ENCODE measurements at places on chromosomes 6 and 20. TPM values are rescaled to one million over a fixed set of nuclear protein-coding genes. Genes with fewer than 3 reads are reported as not detected.

DNA sequence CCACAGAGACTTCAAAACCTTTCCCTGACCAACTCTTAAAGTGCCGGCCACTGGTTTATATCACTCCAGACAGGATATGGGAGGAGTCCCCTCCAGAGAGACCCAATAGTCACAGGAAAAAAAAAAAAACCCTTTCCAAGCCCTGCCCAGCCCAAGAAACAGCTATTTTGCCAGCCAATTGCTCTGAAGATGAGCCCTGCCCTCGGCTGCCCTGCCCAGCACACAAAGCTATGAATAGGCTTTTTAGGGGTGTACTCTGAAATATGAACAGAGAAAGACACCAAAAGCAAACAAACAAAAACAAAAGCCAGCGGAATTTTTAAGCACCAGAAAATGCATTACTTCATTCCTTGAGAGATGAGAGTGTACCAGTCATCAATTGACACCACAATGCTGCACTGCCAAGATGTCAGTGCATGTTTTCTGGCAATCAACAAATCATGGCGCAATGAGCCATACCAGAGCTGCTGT, 275.1 kb downstream of the C6orf118 start:
- DNase-seq, result no peak

- peak; percentile 68 for DNase-seq
These were observed 253.2 kb downstream of the SOX4 start for GRCh38 chr6:21846541-21847451.

GRCh38 chr6:13559251-13559650, 15.2 kb upstream of the SIRT5 start:
- no peak for DNase-seq

- DNase-seq, result peak; percentile 84
These were observed 174.1 kb downstream of the DOK5 start for GRCh38 chr20:54649511-54649962.

GRCh38 chr20:25313593-25313992, 65.7 kb downstream of the PYGB start:
- DNase-seq, result no peak

DNA sequence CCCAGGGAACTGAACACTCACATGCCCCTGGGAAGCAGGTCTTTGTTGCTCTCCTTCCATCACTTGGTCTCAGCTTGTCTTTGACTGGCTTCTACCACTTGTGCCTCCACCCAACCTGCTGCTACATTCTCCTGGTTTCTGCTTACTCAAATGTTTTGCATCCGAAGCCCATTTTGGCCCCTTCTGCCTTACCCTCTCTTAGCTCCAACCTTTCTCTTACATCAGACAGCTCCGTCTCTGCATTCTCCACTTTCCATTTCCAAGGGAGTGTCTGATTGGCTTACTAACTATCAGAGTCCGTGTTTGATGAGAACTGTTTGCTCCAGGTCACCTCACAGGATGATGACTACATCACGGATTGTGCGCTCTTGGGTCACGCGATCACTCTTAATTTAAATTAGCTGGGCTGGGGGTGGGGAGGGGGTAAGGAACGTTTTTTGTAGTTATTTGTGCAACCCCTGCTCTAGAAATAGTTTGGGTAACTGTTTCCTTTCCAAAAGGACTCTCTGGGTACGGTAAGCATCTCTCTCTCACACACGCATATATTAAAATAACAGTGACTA, 844 bp upstream of the ABRACL start:
- DNase-seq, result peak; percentile 75

DNA sequence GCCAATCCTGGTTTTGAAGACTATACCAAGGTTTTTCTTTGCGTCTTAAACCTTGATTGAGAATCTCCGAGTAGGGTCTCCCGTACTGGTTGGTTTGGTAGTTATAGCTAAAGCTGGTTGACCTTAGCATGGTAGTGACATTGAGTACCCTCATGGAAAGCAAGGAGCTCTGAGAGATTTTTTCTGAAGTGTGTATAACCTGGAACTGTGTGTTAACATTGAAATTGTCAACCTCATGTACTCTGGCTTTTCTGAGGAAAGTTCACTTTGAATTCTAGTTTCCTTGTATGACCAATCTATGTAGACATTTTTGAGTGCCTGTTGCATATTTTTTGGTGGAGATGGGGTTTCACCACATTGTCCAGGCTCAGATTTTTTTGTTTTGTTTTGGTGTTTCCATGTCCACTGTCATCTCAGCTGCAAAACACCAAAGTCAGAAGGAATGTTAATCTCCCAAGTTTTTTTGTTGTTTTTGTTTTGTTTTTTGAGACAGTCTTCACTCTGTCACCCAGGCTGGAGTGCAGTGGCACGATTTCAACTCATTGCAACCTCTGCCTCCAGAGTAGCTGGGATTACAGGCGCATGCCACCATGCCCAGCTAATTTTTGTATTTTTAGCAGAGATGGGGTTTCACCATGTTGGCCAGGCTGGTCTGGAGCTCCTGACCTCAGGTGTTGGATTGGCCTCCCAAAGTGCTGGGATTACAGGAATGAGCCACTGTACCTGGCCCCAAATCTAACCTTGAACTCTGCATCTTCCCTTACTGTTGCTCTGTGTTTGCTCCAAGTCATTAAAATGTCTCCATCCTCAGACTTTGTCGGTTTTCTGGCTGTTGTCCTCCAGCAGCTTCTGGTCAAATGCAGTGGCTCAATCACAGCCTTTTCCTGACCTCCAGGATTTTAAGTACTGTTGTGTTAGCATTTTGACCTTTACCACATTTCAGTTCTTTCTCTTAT, 4.3 kb downstream of the RPS12 start:
- no peak for DNase-seq

ZNF391 gene
- total RNA-seq, result 4.3 TPM

PRELID3B gene
- total RNA-seq, result 196 TPM

DNA sequence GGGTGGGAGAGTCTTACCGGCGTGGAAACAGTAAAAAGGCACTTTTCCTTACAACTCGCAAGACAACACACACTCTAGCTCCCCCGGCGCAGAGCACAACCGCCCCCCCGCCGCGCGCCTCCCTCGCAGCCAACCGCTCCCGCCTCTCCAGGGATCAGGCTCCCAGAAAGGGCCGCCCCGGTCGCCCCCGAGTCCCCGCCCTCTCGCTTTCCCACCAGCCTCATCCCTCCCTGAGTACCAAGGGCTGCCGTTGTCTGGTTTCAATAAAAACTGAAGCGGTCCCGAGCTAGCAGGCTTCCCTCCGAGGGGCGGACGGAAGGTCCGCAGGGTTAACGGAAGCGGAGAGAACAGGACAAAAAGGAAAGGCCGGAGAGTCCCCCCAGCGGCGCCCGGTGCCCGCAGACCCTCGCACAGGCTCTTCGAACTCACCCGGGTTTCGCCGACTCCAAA, 804 bp downstream of the ELOVL5 start:
- peak; percentile 74 for DNase-seq

Measured in activated CD4-positive, alpha-beta T cell treated with anti-CD3 and anti-CD28 coated beads for 36 hours (primary cell).